Nucleus accumbens (tissue), 56 donors: ENCODE measurements at places on chromosomes 2 and 18.

GRCh38 chr2:182921234-182921633 is 54.8 kb upstream of the FRZB start:
- DNase-seq: no peak

DNA sequence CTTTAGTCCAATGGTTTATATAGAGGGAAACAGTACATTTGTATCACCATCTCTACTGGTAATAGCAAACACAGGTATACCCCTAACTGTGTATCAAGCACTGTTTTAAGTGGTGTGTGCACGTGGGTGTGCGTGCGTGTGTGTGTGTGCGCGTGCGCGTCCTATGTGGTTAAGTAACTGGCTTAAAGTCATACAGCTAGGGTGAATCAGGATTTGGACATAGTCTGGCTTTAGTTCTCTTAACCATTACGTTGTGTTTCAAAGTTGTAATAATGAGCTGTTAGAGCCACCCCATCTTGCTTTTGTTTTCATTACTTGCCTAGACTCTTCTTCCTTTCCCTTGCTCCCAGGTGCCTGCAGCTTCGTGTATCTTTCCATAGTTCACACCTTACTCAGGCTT is 2.1 kb downstream of the HADHB start:
- DNase-seq: no peak

DNA sequence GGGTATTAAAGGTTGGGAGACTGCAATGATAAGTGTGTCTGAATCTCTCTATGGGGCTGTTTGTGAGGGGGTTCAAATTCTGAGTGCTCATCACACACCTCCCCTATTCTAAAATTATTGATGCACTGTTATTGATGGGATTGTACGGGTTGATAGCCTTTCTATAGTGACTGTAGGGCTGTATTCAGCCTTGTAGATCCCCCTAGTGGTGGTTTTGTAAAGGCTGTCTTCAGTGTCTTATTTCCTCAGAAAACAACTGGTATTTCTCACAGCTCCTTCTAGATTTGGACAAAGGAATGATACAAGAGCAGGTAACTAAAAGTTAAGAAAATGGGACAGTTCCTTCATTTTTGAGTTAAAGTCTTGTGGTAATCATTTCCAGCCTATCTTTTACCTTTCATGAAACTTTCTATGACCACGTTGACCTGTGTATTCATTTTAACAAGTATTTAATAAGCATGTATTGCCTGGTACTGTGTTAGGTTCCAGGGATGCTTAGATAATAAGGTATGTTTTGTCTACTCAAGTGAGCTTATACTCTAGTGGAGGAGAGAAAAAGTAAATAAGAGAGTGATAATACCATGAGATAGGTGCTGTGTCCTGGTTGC is 21.2 kb downstream of the SMAD4 start:
- no peak for DNase-seq

DNA sequence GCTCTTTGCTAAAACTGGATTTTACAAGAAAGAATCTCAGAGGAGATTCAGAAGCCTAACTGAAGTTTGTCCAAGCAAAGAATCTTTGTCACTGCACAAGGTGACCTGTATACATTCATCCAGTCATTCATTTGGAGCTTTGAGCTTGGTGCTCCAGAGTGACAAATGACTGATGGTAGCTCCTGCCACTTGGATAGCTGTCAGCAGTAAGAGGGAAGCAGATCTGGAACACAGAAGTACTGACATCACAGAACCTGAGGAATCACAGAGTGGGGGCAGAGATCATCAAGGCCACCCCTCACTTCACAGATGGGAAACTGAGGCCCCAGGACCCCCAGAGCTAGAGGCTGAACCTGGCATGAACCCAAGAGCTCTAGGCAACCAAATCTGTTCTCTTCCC is 28.8 kb upstream of the IGFBP2 start:
- no peak for DNase-seq

DNA sequence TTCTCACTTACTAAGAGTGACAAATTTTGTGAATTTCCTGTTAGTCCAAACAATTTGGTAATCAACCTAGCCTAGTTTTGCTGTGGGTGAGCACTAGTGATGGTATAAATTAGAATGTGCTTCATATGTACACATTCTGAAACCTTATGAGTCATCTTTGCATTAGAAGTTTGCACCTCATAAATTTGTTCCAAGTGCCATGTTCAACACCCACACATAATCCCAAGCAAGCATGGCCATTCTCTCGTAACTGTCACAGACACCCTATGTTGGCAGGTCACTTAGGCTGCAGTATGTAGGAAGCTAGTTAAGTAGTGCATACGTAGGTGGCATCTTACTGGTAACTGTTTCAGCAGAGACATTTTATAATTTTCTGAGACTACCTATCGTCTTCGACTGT is 46.9 kb downstream of the NAB1 start:
- no peak for DNase-seq

- DNase-seq: no peak
Observed at GRCh38 chr2:181431674-181432073, 25.5 kb upstream of the ITGA4 start.

GRCh38 chr2:207676827-207677354 is 34.5 kb upstream of the CCNYL1 start:
- DNase-seq: no peak

GRCh38 chr2:224611938-224612337 is 26.8 kb upstream of the CUL3 start:
- no peak for DNase-seq
